Lung microvascular endothelial cell (primary cell): ENCODE measurements at places on chromosomes 7 and 10. TPM values are rescaled to one million over a fixed set of nuclear protein-coding genes. Genes with fewer than 3 reads are reported as not detected.

The KLF14 gene
- total RNA-seq, result not detected in 2 replicates

The IFIT1 gene
- 0.20 and 0.87 TPM in 2 replicates for total RNA-seq

The CRTAC1 gene
- 2.0 and 2.2 TPM in 2 replicates for total RNA-seq

The ARHGEF35 gene
- under 0.01 TPM in 1 of 2 replicates, not detected in the other for total RNA-seq

The CRYGN gene
- not detected in 2 replicates for total RNA-seq

The CALHM3 gene
- total RNA-seq, result not detected in 2 replicates

The GOLGA7B gene
- total RNA-seq, result under 0.01 TPM in 2 replicates

The NAT16 gene
- total RNA-seq, result not detected in 2 replicates

The CLEC2L gene
- not detected in 2 replicates for total RNA-seq

The NACAD gene
- total RNA-seq, result 0.44 and 0.79 TPM in 2 replicates

The CRPPA gene
- total RNA-seq, result 1.2 and 1.3 TPM in 2 replicates

The TMEM26 gene
- under 0.01 TPM in 1 of 2 replicates, not detected in the other for total RNA-seq

The ASB4 gene
- total RNA-seq, result not detected in 2 replicates

The NRG3 gene
- total RNA-seq, result 5.2 and 10.7 TPM in 2 replicates

The MRLN gene
- total RNA-seq, result not detected in 2 replicates

The TRIM74 gene
- under 0.01 TPM in 1 of 2 replicates, not detected in the other for total RNA-seq

The SUN3 gene
- total RNA-seq, result not detected in 2 replicates

The CRHR2 gene
- total RNA-seq, result not detected in 2 replicates
